ENCODE measurements at places on chromosomes 1 and 21.

DNA sequence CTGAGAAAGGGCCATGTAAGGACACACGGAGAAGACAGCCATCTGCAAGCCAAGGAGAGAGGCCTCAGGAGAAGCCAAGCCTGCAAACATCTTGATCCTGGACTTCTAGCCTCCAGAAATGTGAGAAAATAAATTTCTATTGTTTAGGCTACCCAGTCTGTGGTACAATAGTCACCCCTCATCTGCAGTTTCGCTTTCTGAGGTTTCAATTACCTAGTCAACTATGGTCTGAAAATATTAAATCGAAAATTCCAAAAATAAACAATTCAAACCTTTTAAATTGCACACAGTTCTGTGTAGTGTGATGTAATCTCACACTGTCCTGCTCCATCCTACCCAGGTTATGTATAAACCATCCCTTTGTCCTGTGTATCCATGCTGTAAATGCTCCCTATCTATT lies 52.6 kb downstream of the ZNF644 start:
- no peaks in the 10 kb centered on the region for H3K27me3 ChIP-seq
- no peak overlapping the region for H3K4me3 ChIP-seq
- H3K4me1 ChIP-seq = peaks cover 17% of the 10 kb centered on the region
- no peak overlapping the region for H3K27ac ChIP-seq

DNA sequence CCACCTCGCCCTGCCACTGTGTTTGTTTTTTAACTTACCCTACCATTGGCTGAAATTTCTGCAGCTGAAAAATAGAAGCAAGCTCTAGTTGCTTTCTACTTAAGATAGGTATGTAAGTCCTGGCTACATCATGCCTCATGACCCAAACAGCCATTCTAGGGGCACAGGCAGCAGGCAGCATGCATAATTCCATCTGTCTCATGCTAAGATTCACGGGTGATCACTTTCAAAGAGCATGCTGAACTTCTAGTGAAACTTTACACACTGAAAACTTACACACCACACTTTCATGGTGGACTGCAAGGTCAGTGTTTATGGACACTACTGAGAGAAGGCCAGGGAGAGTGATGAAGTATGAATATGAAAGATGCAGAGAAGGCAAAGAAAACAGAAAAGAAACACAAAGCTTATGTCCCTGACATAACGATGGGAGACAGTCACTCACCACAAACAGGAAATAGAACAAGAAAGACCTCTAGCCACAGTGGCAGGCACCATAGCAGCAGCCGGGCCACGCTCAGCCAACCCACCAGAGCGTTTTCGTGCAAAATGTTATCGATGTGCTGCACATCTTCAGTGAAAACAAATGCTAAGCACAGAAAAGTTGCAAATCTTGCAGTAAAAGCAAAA lies 102.3 kb upstream of the TIAM1 start:
- no peak overlapping the region for H3K27ac ChIP-seq
- no peak overlapping the region for H3K4me3 ChIP-seq
- no peaks in the 10 kb centered on the region for H3K27me3 ChIP-seq
- ATAC-seq = no peak
- no peaks in the 10 kb centered on the region for H3K4me1 ChIP-seq
- H3K36me3 ChIP-seq = no peaks in the 10 kb centered on the region

- H3K27me3 ChIP-seq = peaks cover 91% of the 10 kb centered on the region
- H3K36me3 ChIP-seq = no peaks in the 10 kb centered on the region
- H3K4me3 ChIP-seq = no peak overlapping the region
- no peak for ATAC-seq
- no peaks in the 10 kb centered on the region for H3K4me1 ChIP-seq
Measured at GRCh38 chr1:12069623-12070244, 6.6 kb downstream of the TNFRSF8 start.

DNA sequence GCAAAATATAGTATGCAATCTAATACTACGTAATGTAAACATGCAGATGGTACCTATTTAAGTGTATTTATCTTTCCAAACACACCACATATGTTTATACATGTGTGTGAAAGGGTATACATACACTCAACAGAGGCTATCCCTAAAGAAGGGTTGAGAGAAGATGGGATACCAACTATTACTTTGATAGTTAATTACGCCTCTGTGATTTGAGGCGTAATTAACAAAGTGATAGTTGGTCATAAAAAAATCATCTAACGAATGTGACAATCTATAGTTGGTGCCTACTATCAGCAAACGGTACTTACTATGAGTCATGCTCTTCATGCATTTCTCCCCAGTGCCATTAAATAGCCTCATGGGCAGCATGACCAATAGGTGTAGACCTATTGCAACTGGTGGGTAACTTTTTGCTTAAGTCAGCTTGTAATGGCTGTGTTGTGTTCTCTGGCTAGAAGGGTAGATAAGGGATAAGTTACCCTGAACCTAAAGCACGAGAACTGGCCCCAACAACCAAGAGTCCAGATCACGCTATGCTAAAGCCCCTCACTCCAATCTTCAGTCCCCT lies 15.3 kb downstream of the RCAN1 start:
- H3K27me3 ChIP-seq = no peaks in the 10 kb centered on the region
- H3K4me1 ChIP-seq = peaks cover 37% of the 10 kb centered on the region
- H3K4me3 ChIP-seq = no peak overlapping the region
- no peak for ATAC-seq
- no peaks in the 10 kb centered on the region for H3K36me3 ChIP-seq

DNA sequence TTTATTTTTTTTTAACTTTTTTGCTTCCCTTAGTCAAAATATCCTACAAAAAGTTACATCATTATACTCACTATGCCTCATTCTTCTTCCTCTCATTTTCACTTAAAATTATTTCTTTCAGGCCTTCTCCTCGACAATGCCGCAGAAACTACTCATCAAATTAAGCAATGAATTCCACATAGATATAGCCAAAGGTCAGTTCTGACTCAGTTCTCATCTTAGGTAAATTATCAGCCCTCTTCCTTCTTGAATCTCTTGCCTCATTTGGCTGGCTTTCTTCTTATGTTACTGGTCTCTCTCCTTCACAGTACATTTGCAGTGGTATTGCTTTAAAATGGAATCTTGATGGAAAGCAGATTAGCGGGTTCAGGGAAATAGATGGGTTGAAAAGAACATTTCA lies 260.7 kb upstream of the BRINP3 start:
- no peaks in the 10 kb centered on the region for H3K36me3 ChIP-seq
- no peaks in the 10 kb centered on the region for H3K27me3 ChIP-seq
- H3K27ac ChIP-seq = no peak overlapping the region
- no peak for ATAC-seq
- H3K4me1 ChIP-seq = no peaks in the 10 kb centered on the region

DNA sequence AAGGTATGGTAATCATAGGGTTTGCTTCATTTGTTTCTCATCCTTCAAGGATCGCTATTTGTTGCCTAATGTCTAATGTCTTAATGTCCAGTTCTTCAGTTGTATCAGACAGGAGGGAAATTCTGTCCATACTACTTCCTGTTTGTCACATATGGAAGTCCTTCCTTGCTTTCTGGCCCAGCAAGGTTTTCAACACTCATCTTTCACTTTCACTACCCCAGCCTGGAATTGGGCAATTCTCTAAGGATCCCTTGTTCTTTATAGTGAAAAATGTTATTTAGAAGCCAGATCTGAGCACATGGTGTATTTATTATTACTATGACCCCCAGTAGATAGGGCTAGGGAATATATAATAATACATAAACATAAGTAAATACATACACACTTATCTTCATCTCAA lies 50.6 kb upstream of the SLC35A3 start:
- H3K27me3 ChIP-seq = no peaks in the 10 kb centered on the region
- H3K4me3 ChIP-seq = no peak overlapping the region
- no peaks in the 10 kb centered on the region for H3K4me1 ChIP-seq
- no peak overlapping the region for H3K27ac ChIP-seq

DNA sequence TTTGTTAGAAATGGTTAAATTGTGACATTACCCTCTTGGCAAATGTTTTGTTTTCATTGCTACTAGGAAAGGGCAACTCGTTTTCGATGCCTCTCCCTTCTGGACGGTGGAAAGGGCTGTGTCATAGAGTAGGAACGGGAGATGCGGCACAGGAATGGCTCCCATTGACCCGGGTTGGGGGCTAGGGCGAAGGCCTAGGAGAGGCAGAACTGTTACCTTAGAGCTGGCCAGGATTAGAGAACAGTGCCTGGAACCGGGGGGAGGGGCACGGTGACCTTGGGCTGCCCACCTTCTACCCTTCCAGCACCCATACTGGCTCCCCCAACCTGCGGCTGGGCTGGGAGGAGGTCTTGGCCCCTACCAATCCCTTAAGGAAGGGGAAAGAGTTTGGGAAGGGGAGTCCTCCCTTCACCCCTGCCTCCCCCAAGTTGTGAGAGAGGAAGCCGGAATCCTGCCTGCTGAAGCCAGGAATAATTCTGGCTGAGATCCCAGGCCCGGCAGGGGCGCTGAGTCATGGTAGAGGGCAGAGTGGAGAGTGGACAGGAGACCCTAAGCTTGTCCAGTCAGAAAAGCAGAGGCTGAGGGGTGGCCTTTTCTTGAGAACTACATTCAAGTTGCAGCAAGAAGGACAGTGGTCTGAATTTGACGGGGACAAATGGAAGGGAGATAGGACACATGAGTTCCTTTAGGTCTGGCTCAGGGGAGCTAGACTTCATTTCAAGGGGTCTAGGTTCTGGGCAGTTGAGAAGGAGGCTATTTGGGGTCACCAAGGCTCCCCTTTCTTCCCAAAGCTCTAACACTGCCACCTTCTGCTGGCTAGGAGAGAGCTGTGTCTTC lies 8.2 kb downstream of the LMNA start:
- peak; percentile 37 for ATAC-seq
- H3K27ac ChIP-seq = peak overlapping the region; percentile 100
- H3K36me3 ChIP-seq = peaks cover 5% of the 10 kb centered on the region
- peaks cover 23% of the 10 kb centered on the region for H3K4me1 ChIP-seq

- ATAC-seq = no peak
- no peaks in the 10 kb centered on the region for H3K27me3 ChIP-seq
- H3K4me1 ChIP-seq = no peaks in the 10 kb centered on the region
Measured at GRCh38 chr1:28056129-28056925, 32.1 kb downstream of the EYA3 start.

DNA sequence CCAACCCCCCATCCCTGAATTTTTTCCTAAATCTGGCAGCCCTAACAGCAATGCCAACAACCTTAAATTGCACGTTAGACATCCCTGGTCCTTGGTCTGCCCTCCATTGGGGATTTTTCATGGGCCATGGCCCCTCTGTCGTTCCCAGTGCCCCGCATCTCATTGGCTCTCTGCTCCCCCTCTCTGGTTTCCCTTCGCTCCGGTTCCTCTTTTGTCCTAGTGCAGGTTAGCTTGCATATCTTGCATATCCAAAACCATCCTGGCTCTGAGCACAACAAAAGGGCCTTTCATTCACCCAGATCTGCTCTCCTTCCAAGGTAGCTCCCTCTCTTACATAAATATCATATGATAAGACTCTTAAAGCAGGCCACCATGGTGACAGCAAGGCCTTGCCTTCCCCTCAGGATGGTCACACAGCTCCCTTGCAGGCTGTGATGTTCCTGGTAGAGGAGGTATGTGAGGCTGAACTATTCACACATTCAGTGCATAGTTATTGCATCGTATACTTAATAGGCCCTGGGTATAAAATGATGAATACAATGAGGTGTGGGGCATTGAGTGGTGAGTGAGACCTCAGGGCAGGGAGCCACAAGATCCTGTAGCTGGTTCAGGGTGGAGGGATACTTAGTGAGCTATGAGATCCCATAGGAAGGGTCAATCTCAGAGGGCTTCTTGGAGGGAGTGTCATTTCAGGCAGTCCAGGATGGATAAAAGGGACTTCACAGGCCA lies 45.2 kb downstream of the TENT5C start:
- no peaks in the 10 kb centered on the region for H3K27me3 ChIP-seq
- H3K4me1 ChIP-seq = no peaks in the 10 kb centered on the region
- H3K4me3 ChIP-seq = no peak overlapping the region
- no peak for ATAC-seq

DNA sequence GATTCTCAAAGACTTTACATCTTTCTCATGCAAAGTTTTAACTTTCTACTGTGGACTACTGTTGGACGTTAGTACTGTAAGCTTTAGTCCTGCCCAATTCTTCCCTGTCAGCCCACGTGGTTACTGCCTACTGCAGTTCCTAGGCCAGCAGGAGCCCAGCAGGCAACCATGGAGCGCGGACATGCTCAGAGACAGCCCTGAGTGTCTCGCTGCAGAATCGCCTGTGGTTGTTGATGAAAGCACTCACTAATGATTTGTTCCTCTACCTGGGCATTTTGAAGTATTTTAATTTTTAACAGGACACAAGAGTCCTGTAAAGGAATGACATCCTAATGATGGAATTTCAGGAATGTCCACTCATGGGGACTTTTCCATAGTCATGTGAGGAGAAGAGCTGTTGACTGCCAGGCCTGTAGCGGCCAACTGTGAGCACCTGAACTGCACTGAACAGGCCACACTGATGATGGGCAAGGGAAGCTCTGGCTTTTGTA lies 44.1 kb downstream of the PGBD5 start:
- no peak overlapping the region for H3K27ac ChIP-seq
- no peaks in the 10 kb centered on the region for H3K4me1 ChIP-seq
- H3K36me3 ChIP-seq = no peaks in the 10 kb centered on the region
- H3K4me3 ChIP-seq = no peak overlapping the region

DNA sequence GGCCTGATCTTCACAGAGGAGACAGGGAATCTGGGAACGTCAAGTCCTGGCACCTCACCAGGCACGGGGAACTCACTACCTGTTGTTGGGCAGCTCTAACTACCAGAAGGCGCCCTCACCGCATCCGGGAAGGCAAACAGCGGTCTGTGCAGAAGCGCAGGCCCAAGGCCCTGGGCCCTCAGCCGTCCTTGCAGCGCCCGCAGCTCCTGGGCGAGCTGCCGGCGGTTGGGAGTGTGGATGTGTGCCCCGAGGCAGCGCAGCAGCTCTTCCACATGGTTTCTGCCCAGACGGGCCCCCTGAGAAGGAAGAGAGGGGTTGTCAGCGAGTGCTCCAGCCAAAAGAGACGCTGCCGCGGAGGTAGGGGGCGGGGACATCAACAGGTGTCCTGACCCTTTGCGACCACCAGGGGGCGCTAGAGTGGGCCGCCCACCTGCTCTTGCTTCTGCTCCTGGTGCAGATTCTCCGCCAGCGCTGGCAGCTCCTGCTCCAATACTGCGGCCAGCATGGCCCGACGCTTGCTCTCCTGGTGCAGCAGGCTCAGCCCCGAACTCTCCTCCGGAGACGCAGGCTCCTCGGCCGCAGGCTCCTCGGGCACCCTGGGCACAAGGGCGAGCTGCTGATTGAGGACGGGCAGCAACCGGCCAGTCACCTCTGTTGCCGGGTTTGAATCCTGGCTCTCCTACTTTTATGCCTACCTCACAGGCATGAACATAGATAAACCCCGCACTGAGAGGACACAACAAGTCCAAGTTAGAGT lies 9.3 kb downstream of the MAP3K6 start:
- no peaks in the 10 kb centered on the region for H3K27me3 ChIP-seq
- no peaks in the 10 kb centered on the region for H3K4me1 ChIP-seq
- ATAC-seq = peak; percentile 80
- H3K4me3 ChIP-seq = no peak overlapping the region
- H3K36me3 ChIP-seq = no peaks in the 10 kb centered on the region

GRCh38 chr1:100075773-100076172 lies 57.0 kb downstream of the SASS6 start:
- no peak for ATAC-seq
- no peak overlapping the region for H3K27ac ChIP-seq
- peaks cover 78% of the 10 kb centered on the region for H3K36me3 ChIP-seq
- H3K4me1 ChIP-seq = no peaks in the 10 kb centered on the region
- no peaks in the 10 kb centered on the region for H3K27me3 ChIP-seq
